ENCODE measurements at places on chromosomes 4 and X. TPM values are rescaled to one million over a fixed set of nuclear protein-coding genes. Genes with fewer than 3 reads are reported as not detected.

Gene MAGEA3
- polyA plus RNA-seq: not detected

Gene ITGB1BP2
- polyA plus RNA-seq: 2.6 TPM

Gene MAGEB10
- polyA plus RNA-seq: 0.10 TPM

Gene SLC25A31
- not detected for polyA plus RNA-seq

Gene SLC10A6
- 0.76 TPM for polyA plus RNA-seq

Gene CLIC2
- 9.9 TPM for polyA plus RNA-seq

Gene GATA1
- 0.81 TPM for polyA plus RNA-seq

- no peak for DNase-seq
Measured at GRCh38 chr4:17577665-17578481, 875 bp downstream of the LAP3 start.

- no peak for DNase-seq
Measured at GRCh38 chr4:86256086-86256485, 103.8 kb downstream of the MAPK10 start.

DNA sequence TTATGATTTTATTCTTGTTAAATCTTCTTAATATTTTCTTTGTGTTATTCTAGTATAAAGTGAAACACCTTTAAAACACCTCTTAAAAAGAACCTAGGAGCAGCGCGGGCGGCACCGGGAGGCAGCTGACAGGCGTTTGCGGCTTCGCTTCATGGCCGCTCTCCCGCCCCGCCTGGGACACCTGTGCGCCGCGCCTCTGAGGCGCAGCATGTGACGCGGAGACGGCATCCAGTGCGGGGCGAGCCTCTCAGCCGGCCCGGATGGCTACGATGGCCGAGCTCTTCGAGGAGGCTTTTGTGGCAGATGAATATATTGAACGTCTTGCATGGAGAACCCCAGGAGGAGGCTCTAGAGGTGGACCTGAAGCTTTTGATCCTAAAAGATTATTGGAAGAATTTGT is 1592.7 kb downstream of the TECRL start:
- DNase-seq: no peak

- no peak for DNase-seq
Measured at GRCh38 chrX:54066841-54067240, 22.6 kb upstream of the PHF8 start.

GRCh38 chrX:116618546-116618945 is 155.8 kb upstream of the CT83 start:
- DNase-seq: no peak

DNA sequence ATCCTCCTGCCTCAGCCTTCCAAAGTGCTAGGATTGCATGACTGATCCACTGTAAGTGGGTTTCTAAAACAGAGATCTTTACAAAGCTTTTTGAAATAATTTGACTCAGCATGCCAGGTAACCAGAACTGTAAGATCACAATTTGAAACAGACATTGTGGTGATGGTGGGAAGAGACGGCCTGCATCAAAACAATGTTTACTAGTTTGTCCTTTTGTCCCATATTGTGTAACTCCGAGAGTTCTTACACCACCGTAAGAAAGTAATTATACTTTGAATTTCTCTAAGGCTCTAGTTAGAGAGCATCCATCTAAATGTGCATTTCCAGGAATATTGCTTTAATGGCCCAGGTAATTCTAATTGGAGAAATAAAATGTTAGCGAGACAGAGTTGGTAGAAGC is 594 bp upstream of the ARHGAP24 start:
- DNase-seq: no peak

DNA sequence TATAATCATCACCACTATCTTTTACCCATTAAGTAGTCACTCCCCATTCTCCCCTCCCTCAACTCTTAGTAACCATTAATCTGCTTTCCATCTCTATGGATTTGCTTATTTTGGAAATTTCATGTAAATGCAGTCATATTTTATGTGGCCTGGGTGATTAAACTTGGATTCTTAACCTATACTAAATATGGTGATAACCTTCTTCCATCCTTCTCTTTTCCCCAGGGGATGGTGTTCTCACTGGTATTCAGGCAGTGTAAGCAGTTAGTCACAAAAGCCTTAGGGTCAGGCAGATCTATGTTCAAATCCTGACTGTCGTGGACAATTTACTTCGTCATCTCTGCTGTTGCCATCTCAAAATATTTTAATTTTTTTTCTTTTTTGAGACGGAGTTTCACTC is 29.6 kb downstream of the RAB40AL start:
- no peak for DNase-seq

DNA sequence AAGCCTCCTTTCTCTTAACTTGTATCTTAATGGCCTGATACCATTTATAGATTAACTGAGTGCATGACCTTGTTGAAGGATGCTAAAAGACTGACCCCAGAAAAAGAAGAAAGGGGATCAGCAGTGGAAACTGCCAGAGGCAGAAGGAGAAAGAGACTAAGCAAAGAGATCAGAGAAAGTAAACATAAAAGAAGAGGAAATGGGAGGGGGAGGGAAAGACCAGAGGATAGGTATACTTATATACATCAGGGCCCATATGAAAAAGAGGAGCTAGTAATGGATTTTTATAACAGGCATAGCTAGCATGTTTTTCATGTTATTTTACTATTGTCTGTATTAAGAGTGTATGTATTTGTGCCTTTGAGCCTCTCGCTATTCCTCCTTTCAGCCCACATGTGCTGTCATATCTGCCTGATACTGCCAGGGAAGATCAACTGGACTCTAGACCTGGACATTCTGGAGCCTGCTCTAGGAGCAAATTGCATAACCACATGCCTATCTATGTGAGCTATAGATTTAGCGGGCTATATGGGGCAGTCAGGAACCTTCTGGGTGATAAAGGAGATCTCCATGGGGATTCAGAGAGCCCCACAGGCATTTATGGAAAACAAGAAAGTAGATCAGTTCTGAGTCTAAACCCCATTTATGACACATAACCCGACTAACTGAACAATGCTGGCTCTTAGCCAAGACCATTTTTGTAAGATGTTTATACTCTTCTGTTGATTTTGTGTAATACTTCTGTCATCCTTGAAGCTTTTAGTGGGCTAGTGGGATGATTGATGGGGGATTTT is 13.4 kb upstream of the SNX12 start:
- no peak for DNase-seq

DNA sequence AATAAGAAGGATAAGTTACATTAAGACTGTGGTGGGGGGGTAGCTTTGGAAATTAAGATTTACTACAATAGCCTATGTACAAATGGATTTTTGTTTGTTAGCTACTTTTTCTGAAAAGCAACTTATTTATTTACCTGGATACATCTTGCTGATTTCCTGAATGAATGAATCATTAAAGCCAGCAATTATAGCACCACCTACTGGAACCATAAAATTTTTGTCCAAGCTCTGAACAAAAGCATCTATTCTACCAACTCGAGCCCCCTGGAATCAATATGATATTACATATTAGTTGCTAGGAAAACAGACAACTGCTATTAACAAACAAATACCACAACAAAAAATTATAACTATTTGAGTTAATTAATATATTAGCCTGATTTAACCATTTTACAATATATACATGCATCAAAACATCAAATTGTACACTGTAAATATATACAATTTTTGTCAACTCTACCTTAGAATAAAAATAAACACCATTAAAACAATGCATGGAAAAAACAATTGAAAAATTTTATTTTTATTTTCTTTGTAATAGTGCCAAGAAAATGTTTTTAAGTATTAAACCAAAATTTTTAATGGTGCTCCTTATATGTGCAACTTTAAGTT is 15.3 kb downstream of the SEPSECS start:
- DNase-seq: peak; percentile 10

GRCh38 chrX:109624641-109625616 is at the start of gene KCNE5:
TSS of gene KCNE5 (minus strand) at chrX:109625172. CDS start at chrX:109625020, 152 bp downstream.
- peak; percentile 49 for DNase-seq

DNA sequence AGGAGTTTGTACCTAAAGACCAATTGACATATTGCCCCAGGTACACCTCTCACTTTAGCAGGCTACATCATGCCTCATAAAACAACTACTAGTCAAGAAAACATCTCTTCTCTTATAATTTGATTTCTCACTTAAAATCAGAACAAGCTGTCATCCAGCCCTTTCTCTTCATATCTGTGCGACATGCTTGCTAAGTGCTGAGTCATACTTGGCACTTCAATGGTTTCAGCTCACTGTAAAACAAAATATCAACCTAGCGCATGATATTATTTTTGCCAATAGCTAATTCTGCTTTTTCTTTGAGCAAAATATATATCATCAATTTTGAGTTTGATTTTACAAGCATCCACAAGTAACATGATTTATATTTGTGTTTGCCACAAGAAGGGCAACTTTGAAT is 27.9 kb upstream of the FUNDC1 start:
- DNase-seq: no peak

DNA sequence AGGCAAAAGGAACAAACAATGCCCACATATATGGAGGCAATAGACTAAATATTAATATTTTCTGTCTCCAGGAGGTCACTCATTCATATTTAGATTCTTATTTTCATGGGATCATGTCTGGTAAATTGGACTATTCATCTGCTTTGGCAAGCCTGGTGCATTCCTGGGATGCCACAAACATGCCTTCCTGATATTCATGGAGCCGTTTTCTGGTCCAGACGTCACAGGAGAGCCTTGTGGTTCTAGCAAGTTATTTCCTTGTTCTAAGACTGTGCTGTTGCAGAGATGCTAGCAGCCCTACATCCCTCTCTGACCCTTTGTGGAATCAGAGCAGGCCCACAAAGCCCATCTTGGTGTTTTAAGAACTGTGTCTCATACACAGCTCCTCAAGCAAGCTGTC is 16.1 kb upstream of the EXOSC9 start:
- DNase-seq: no peak

DNA sequence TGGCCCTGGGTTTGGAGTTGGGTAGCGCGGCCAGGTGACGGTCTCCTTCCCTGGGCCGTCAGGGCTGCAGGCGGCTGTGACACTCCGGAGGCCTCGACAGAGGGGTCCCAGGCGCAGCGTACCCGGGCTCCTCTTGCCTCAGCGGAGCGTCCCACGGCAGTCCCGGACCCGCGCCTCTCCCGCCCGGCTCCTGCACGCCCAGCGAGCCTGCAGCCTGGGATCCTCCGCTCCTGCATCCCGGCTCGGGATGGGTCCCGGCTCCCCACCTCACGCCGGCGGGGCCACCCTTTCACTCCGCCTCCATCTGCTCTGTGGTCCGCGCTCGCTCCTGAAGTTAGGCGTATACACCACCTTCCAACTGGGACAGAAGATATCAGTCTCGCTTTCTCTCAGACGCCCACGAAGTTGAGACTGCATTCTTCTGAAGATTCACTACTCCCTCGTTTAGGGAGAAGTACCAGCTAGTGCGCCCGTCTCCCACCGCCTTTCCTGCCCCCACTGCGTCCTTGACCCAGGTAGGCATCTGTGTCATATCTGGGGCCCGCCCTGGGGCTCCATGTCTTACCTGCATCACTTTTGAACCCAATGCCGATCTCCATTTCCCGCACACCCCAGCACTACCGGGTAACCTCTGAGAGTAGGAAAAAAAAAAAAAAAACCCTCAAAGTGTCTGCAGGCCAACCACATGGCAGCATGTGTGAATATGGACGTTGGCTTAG is 32.3 kb upstream of the KDR start:
- DNase-seq: no peak

GRCh38 chr4:19164334-19164733 is 1087.4 kb upstream of the SLIT2 start:
- no peak for DNase-seq

- DNase-seq: no peak
Measured at GRCh38 chr4:114998316-114998715, 115.1 kb downstream of the NDST4 start.

GRCh38 chr4:119971431-119972084 is 95.1 kb downstream of the MAD2L1 start:
- no peak for DNase-seq

- DNase-seq: no peak
Measured at GRCh38 chrX:148498067-148498466, 2.4 kb upstream of the AFF2 start.

- DNase-seq: no peak
Measured at GRCh38 chrX:108734426-108734825, 1.9 kb downstream of the IRS4 start.

GRCh38 chrX:153723351-153724251 is 586 bp downstream of the BCAP31 start:
- no peak for DNase-seq

DNA sequence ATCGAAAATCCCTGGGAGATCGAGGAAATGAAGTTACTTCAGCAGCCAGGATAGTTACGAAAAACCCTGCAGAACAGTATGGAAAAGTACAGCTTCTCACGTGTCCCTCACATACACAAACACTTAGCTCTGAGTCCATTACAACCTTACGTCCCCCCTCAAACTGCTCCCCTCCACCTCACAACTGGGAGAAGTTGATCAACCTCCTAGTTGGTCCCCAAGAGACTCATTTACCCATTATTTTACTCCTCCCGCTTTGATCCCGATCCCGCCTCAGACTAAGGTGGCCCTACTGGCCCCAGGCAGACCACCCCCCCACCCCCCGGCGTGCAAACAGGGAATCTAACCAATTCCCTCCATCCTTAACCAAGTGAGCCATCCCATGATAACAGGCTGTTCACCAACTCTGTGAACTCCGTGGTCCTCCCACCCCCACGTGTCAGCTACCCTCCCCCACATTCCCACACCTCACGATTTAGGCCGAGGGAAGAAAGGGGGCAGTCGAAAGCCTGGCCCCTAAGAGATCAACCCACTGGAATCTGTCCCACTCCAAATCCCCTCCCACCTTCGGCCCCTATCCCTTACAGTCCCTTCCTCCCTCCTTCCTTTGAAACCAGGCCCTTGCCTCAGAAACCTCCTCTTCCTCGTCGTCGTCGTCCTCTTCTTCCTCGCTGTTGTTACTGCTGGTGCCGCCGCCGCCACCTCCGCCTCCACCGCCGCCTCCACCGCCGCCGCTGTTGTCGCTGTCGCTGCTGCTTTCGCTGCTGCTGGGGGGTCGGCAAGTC is 755 bp downstream of the ANKRD17 start:
- peak; percentile 67 for DNase-seq

GRCh38 chrX:43604753-43605152 is 51.3 kb upstream of the MAOA start:
- DNase-seq: no peak

- no peak for DNase-seq
Measured at GRCh38 chr4:166174717-166175490, 301.9 kb downstream of the TLL1 start.

DNA sequence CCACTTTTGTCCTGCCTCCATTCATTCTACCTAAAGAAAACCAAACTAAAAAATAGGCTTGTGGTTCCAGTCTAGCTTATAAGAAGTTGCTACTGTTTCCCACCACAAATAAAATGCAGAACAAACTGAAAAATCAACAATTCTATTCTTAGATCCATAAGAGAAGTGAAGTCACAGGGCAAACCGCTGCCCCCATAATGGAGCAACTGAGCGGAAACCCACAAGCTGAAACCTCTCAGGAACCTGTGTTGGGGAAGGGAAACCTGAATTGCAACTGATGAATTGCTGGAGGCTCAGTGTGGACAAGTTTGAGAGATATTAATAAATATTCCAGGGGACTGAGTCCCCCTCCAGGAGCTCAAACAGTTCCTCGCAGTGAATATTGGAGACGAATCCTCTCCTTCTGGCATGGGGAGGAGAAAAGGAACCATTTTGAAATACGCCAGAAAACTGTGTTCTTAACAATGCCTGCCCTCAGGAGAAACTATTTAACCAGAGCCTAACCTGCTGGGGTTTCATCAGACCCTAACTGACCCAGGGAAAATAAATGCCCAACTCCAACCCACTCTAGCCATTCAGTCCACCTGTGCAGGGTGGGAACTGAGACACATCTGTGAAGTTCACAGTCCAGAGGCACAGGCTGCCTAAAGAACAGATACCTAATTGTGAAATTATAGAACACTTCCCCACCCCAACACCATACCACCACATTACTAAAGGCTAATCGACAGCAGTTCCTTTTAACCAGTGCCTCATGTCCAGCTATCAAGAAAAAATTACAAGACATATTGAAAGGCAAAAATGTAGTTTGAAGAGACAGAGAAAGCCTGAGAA is 22.8 kb upstream of the SH3RF1 start:
- no peak for DNase-seq
